Fibroblast of villous mesenchyme (primary cell): ENCODE measurements at places on chromosomes 3 and 15. TPM values are rescaled to one million over a fixed set of nuclear protein-coding genes. Genes with fewer than 3 reads are reported as not detected.

DNA sequence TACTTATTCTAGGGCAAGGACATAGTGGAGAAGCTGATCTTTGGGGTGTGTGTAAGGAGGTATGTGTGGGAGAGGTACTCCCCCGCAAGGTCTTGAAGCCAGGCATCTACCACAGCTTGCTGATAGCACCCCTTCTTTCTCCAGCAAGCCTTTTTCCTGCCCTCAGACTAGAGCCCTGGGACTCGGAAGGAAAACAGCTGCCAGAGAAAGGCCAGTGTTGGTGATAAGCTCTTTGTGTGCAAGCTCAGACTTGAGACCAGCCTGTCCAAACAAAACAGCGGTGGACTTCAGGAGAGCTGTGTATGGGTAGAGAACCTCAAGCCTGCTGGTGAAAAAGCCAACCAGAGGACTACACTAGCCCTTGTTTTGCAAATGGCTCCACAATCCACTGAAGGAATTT lies 1028.6 kb downstream of the MCTP2 start:
- DNase-seq = peak; percentile 39

- no peak for DNase-seq
Measured at GRCh38 chr3:143427631-143428030, 308.1 kb downstream of the CHST2 start.

- DNase-seq = no peak
Measured at GRCh38 chr3:58274027-58274614, 31.9 kb upstream of the RPP14 start.

- DNase-seq = peak; percentile 27
Measured at GRCh38 chr3:64022451-64023186, 675 bp downstream of the PSMD6 start.

DNA sequence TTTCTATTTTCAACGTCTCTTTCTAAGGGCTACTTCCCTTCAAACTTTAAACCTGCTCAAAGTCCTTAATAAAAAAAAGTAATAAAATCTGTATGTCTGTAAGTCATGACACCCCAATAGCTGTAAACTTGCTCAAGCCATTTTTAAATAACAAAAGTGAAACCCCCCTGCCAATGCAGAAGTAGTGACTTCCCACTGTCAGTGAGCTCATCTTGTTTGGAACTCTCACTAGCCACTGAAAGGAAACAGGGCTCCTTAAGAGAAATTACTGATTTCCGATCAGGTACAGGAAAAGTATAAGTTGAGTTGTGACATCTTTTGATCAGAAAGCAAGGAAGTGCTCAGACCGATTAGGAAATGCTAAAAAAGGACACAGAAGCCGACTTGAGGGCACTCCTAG lies 27.6 kb upstream of the GPR171 start:
- DNase-seq = no peak

DNA sequence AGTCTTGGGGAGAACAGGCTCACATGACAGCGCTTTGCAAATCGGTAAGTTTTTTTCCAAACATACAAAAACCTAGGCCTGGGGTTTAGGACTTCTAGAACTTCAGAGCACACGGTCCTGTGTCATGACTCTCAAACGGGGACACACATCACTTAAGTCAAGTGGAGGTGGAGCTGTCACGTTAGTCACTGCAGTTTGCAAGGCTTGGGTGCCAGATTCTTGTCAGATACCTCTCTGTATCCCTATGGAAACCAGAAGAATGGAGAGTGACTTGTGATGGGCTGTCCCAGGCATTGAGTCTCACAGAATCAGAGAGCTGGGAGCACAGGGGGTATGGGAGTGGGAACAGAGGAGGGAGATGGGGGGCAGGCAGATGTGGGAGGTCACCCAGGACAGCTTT lies 64.8 kb downstream of the DUT start:
- no peak for DNase-seq

GRCh38 chr3:105653868-105654267 lies 214.9 kb downstream of the CBLB start:
- DNase-seq = no peak

- peak; percentile 99 for DNase-seq
Measured at GRCh38 chr3:141366285-141367037, 1.8 kb upstream of the ZBTB38 start.

GRCh38 chr15:38671675-38672254 lies 107.2 kb upstream of the RASGRP1 start:
- DNase-seq = peak; percentile 26

- DNase-seq = peak; percentile 99
Measured at GRCh38 chr3:111071257-111072030, at the start of gene NECTIN3. Gene NECTIN3, plus strand, starts transcription at chr3:111071816. Its CDS starts 202 bp downstream, at chr3:111072018.

DNA sequence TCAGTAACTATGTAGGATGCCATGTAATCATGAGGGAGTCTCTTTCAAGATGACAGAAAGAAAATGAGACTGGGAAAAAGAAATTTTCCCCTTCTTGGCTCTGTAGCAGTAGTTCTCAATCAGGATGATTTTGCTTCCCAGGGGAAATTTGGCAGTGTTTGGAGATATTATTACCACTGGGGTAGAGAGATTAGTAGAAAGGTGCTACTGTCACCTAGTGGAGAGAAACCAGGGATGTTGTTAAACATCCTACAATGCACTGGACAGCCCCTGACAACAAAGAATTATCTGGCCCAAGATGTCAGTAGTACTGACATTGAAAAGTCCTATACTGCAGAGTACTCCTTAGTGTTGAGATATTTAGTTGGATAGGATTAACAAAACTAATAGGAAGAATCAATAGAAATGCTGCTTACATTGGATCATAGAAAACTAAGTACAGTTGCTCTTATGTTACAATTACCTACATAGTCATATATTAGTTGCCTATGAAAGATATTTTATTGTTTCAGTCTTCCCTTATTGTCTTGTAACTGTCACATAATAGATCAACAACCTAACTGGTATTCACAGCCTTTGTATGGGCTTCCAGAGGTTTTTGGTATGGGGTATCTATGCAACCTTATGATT lies 433.3 kb downstream of the RAP2B start:
- peak; percentile 29 for DNase-seq

DNA sequence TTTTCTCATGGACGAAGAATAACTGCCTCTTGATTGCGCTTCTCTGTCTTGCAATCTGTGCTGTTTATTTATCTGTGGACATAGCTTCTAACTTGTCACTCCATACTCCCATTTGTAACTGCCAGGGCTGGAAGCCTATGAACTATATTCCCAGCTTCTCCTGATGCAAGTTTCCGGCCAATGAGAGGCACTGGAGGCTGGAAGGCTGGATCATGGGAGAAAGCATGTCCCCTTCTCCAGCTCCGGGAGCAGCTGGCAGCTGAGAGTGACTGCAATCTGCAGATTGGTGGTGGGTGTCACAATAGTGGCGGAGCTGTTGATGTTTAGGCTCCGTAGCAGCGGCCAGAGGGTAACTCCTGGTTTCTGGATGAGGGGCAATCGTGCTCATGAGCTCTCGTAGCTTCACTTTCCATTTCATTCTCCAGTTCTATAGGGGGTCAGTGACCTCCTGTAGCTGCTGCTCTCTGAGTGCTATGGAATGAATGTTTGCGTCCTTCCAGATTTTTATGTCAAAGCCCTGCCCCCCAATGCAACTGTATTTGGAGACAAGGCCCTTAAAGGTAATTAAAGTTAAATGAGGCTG lies 35.7 kb upstream of the PCSK6 start:
- no peak for DNase-seq

DNA sequence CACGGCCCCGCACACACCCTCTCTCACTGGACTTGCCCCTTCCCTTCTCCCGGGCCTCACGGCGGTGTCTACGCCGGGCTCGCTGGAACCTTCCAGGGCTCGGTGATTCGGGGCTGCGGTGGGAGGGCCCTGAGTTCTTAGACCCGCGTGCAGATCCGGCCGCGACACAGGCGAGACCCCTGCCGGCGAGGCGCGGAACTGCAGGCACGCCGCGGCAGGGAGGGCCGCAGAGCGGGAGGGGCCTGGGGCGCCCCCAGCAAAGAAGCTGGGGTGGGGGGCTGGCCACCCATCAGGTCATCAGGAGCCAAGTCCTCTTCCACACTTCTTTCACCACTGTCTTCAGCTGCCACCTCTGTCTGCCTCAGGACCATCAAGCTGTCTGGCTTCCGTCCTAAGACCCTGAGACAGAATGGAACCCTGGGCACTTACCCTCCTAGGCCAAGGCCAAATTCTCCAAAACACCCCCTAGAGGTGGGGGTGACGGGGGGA lies 164.5 kb downstream of the XXYLT1 start:
- peak; percentile 69 for DNase-seq

GRCh38 chr15:61459785-61460707 lies 230.9 kb upstream of the RORA start:
- peak; percentile 54 for DNase-seq

- DNase-seq = peak; percentile 87
Measured at GRCh38 chr3:172096881-172097420, 57.6 kb downstream of the FNDC3B start.

DNA sequence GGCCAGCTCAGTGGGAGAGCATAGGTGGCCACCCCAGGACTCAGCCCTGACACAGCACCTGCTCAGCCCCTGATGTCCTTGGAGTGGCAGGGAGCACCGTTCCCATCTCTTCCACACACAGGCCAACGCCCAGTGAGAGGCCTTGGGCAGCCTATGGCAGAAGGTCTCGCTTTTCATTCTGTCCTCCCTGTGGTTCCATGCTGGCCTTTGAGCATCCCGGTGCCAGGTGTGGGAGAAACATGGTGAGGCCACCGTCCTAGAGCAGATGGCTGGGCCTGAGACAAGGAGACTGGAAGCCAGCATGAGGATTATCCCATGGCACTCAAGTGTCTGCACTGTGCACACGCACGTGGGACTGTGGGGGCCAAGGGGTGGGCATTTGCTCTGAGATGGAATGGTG lies 25.1 kb downstream of the ADCY5 start:
- no peak for DNase-seq

- DNase-seq = no peak
Measured at GRCh38 chr3:45778761-45779201, 17.6 kb downstream of the SLC6A20 start.

- no peak for DNase-seq
Measured at GRCh38 chr3:143387425-143387824, 267.9 kb downstream of the CHST2 start.

GRCh38 chr15:85759376-85759775 lies 35.3 kb downstream of the KLHL25 start:
- no peak for DNase-seq

- no peak for DNase-seq
Measured at GRCh38 chr3:111269777-111270176, 198.2 kb downstream of the NECTIN3 start.

DNA sequence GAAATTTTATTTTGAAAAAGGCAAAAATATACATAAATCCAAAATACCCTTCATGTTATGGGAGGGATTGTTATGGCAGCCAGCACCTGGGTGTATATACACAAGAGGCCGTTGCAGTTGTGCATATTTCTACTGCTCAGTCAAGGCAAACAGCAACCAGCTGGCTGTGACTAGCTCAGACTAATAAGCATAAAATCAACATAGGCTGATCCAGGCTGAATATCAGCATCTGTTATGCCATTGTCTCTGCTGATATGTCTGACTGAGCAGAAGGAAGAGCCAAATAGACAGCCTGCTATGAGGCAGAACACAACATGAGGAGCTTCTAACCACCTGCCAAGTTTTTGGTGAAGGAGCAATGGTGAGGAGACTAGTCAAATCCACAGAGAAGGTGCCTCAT lies 457.5 kb upstream of the ALCAM start:
- DNase-seq = peak; percentile 67

- DNase-seq = no peak
Measured at GRCh38 chr3:50124052-50124799, 30.9 kb upstream of the SEMA3F start.

GRCh38 chr3:59210260-59210659 lies 160.4 kb upstream of the CFAP20DC start:
- DNase-seq = no peak

DNAH12 gene
- total RNA-seq = under 0.01 TPM in 2 replicates

ZNF654 gene
- total RNA-seq = 13.2 and 20.7 TPM in 2 replicates

PROK2 gene
- total RNA-seq = not detected in 2 replicates

ALDH1L1 gene
- total RNA-seq = 0.32 and 3.9 TPM in 2 replicates

ABI3BP gene
- 4.2 and 7.8 TPM in 2 replicates for total RNA-seq

KNG1 gene
- not detected in 2 replicates for total RNA-seq

CILP gene
- total RNA-seq = under 0.01 TPM in 2 replicates

B3GALNT1 gene
- total RNA-seq = 15.1 and 17.7 TPM in 2 replicates

RABL3 gene
- total RNA-seq = 16.1 and 18.1 TPM in 2 replicates

PLSCR2 gene
- 0.43 TPM in 1 of 2 replicates, not detected in the other for total RNA-seq

KBTBD13 gene
- not detected in 2 replicates for total RNA-seq

CGNL1 gene
- total RNA-seq = 0.43 and 0.64 TPM in 2 replicates

CCDC33 gene
- 0.86 and 1.9 TPM in 2 replicates for total RNA-seq

LMAN1L gene
- not detected in 2 replicates for total RNA-seq

GOLGA8G gene
- total RNA-seq = not detected in 2 replicates

CD200 gene
- 1.3 TPM in 2 replicates for total RNA-seq

NPRL2 gene
- total RNA-seq = 21.3 and 22.9 TPM in 2 replicates

GNAT1 gene
- not detected in 2 replicates for total RNA-seq
